Ecto neural progenitor cell (in vitro differentiated cells): ENCODE measurements at places on chromosomes 12 and 14.

DNA sequence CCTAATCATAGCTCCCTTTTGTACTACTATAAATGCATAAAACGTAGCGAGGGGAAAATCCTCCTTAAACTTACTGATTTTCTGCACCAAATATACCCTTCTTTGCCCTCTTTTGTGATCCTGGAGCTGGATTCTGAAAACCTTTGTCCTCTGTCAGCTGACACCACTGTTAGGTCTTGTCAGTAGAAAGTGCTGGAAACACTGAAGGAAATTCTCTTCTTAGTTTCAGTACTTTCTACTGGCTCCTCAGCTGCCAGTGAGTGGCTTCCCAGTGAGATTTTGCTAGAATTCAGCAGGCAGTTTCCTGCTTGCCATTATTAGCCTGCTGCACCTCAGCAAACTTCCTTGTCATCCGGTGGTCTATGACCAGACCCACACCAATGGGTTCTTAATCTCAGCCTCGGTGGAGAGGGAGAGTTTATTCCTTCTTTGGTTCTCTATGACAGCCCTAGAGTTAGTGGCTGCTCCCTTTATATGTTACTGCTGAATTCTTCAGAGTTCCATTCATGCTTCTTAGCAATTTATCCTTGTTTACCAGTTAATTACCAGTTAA, 476.2 kb downstream of the FSCB start:
- no peak for DNase-seq

DNA sequence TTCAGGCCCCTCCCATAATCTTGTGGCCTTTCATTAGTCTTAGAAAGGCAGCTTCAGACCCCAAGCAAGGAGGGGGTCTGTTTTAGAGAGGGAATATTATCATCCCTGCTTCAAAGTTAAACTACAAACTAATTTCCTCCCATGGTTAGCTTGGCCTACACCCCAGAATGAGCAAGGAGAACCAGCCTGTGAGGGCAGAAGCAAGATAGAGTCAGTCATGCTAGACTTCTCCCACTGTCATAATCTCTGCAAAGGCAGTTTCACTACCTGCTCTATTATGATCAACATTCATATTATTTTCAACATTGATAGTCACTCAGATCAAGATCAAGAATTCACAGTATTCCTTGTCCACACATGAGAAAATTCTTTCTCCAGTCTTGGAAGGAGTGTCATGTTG, 105.1 kb downstream of the GXYLT1 start:
- DNase-seq: no peak

DNA sequence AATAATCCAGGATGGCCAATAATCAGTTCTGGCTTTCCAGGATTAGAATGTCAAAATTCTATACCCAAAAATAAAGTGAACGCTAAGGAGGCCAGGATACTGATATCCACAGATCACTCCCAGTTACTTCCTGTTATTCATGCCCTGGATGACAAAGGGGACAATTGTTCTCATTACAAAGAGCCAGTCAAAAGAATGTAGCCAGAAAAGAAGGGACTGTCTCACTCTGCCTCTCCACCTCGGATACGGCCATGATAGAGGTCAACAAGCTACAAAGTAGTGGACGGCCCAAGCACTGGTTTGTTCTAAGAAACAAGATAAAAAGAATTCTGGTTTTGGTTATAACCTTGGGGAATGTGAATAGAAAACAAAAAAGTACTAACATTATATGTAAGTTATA, 116.1 kb upstream of the ATF7IP start:
- no peak for DNase-seq

DNA sequence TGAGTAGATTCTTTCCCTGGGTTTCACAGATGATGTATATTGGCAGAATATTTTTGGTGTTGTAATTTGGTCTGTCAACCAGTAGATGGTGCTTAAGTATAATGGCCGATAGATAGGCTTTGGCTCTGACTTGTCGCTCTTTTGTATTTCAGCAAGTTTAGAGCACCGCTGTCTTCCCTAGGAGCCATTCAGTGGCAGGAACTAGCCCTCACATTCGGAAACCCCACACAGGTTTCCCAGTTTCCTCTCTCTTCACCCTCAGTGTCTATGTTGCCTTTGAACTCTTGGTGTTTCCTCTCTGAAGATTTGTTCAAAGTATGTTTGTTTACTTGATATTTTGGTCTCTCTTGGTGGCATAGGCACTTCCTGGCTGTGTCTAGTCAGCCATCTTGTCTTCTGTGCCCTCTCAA, 102.2 kb downstream of the GPHN start:
- no peak for DNase-seq

DNA sequence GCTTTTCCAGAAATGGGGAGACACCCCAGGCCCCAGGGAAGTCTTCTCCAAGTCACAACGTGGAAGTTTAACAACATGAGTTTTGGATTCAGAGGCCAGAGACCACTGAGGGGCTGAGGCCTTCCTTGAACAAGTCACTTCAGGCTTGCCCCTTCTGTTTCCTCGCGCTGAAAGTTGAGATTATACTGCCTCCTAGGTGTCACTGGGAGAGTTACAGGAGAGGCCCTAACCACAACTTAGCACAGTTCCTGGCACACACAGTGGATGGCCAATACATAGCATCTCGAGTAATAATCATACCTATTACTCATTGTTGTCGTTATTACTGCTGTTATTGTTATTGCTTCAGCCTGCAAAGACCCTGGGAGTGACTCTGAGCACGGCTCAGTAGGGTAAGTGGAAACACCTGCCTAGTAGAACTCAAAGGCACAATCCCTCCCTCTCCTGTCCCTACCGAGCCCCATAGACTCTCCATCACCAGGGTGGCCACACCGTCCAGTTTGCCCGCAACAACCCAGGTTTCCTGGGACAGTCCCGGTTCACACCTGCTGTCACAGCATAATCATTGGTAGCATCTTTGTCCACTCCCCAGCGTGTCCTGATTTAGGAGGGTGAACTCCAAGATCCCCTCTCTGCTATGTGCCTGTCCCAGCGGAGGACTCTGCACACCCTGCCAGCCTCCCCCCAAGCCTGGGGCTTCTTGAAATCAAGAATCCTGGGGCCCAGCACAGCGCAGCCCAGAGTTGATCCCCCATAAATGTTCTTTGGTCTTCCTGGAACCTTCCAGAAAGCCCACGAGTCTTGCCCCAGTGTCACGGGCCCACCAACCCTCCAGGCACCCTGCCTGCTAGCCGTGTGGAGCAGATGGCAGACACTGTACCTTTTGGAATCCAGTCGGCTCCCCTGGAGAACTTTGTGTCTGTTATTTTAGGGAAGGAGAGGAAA, 85.0 kb downstream of the SYNE3 start:
- no peak for DNase-seq

DNA sequence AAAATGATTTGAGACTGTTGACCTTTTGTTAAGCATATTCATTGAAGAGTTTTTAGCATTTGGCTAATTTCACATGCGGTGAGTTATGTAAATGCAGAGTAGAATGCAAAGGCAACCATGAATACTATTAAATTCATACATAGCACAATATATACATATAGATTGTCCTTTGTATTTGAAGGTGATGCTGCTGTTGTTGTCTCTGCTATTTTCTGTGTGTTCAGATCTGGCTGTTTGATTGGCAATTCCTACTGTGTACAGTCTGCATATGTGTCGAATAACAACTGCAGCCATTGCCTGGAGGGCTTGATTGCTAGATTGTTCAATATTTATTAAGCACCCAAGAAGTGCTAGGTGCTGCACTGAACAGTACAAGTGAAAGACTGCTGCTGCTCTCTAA, 187.4 kb downstream of the FOXG1 start:
- no peak for DNase-seq

DNA sequence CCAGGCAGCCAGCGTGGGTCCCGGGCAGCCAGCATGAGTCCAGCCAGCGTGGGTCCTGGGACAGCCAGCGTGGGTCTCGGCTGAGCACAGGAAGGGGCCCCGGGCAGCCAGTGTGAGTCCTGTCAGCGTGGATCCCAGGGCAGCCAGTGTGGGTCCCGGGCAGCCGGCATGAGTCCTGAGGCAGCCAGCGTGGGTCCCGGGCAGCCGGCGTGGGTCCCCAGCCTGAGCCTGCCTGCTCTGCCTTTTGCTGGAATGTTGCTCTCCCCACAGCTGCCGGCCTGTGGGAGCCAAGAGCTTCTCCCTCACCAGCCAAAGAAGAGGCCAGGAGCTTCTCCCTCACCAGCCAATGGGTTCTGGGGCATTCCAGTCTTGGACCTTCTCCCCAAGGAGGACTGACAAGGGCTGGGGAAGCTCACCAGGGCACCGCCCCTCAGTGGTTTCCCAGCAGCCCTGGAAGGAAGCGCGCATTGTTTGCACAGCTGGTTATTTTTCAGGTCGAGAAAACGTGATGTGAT, 15.0 kb upstream of the RFLNA start:
- no peak for DNase-seq

DNA sequence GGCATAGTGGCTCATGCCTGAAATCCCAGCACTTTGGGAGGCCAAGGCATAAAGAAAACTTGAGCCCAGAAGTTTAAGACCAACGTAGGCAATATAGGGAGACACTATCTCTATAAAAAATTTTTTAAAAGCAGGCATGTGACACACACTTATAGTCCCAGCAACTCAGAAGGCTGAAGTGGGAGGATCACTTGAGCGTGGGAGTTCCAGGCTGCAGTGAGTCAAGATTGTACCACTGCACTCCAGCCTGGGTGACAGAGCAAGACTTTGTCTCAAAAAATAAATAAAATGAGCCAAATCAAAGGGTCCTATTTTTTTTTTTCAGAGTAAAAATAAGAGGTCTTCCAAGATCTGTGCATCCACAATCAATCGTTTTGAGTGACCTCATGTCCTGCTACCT, 237.6 kb downstream of the SLC16A7 start:
- no peak for DNase-seq

GRCh38 chr14:87869619-87870583, 123.1 kb downstream of the GALC start:
- no peak for DNase-seq

GRCh38 chr14:21534576-21534975, 8.4 kb upstream of the SALL2 start:
- no peak for DNase-seq

DNA sequence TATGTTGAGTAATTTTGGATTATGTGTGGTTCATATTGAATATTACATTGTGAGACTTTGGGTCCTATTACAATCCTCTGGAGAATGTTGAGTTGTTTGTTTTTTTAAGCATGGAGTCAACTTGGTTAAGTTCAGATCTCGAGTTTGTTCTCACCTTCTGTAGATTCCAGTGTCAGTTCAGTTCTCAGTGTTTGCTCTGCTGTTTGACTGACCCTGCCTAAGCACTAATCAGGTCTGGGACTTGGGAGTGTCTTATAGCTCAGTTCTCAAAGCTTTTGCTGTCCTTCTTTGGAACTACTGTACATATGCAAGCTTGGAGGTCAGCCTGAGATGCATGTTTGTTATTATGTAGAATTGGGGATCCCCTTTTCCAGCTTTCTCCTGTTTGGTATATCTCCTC, 63.1 kb downstream of the DIP2B start:
- no peak for DNase-seq

DNA sequence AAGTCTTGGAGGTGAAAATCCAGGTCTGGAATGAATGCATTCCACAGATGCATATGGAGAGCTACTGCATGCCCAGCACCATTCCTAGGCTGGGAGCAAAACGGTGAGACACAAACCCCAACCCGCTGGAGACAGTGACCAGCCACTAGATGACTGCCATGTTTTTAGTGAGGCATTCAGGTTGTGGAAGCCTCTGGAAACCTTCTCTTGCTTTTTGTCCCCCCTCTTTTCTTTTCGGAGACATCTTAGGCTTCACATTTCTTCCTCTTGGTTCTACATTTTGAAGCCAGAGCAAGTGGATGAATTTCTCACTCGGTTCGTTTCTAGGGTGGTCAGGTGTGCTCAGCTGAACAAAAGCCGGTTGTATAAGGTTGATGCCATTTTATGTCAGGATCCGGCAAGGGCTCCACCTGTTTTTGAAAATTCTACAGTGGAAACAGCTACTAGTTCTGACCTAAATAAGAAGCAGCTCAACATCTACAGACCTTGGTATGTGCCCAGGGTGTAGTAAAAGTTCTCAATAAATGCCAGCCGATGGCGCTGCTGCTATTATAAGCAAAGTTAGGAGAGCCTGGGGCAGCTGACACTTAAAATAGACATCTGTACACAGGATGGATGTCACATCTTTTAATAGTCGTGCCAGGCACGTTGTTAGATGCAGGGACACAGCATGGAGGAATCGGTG, 1.8 kb upstream of the ZNF839 start:
- DNase-seq: no peak

DNA sequence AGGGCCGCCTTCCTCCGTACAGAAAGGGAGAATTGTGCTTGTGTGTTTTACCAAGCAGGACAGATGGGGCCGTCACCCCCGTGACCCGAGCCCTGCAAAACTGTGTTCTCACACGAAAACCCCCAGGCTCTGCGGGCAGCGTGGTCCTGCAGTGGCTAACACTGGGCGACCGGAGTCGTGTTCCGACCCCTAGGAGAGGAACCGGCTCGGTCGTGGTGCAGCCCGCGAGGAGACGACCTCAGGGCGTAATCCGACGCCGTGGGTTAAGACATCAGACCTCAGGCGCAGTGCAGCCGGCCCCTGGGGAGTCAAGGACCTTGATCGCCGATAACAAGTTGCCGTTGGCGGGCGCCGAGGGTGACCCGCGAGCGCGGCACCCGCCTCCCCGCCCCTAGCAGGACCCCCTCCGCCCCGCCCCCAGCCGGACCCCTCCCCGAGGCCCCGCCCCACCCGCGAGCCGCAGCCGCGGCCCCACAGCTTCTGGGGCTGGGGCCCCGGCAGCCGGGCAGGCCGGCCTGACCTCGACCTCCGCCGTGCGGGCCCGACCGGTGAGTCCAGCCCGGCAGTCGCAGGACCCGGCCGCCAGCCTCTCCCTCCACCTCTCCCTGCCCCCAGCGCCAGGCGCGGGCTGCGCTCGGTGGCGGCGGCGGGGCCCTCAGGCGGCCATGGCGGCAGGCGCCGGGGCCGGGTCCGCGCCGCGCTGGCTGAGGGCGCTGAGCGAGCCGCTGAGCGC, at the start of gene CHPT1:
CHPT1 (plus strand) TSS at position 444 of the 733 bp plus-strand sequence; CDS start at position 666, 222 bp downstream.
- DNase-seq: peak; percentile 88

DNA sequence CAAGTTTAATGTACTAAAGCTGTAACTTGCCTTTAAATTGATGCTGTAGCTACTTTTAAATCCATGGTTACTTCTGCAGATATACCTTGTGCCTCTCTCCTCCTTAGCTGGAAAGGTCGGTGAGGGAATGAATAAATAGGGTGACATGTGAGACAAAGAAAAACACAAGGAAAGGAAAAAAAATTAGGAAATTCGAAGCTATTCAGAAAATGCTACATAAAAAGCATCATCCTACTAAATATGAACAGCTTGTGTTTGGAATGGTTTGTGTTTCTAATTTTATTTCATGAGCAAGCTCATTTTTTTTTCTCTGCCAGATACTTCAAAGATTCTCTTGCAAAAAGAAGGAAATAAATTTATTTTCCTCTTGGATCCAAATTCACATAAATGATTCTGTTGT, 186.3 kb upstream of the NUDT4 start:
- no peak for DNase-seq

DNA sequence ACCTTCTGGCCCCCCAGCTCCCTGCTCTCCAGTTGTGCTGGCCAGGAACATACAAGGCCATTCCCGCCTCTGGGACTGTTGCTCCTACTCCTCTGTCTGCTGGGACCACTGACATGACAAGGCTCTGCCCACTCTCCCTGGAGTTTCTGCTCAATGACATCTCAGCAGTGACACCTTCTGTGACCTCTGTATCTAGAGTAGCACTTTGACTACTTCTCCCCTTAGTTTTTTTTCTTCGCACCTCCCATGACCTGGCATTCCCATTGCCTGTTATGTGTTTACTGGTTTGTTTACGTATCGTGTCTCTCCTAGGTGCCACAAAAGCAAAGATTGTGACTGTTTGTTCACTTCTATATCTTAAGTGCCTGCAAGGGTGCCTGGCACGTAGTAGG, 40.1 kb upstream of the TMEM263 start:
- no peak for DNase-seq

GRCh38 chr14:25308244-25308643, 258.3 kb upstream of the STXBP6 start:
- peak; percentile 45 for DNase-seq
